ENCODE measurements at places on chromosomes 16 and 17.

GRCh38 chr16:19092653-19093410 is 20.9 kb upstream of the ITPRIPL2 start:
- no peak for DNase-seq

DNA sequence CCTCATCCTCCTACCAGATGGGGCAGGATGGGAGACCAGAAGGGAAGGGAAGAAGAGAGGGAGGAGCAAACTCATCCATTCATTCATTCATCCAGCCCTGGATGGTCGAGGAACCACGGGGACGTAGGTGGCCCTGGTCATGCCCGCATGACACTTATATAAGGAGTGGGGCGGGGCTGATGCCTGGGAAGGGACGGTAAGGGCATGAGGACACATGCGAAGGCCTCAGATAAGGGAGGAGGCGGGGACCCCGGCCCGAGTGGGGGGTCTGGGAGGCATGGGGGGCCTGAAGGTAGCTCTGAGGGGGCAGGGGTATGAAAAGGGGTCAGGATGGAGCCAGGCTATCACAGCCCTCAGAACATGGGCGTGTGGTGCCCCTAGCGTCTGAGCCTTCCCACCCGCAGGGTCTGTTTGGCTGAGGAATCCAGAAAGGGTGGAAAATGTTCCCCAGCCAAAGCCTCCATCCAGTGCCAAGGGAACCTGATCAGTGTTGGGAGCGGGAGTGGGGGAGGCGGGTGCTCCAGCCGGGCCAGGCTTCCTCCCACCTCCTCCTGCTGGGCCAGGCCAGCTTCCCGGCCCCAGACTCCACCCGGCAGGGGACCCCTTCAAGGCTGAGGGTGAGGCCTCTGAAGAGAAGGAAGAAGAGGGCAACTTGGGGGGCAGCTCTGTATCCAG is 17.6 kb upstream of the CD79B start:
- DNase-seq: peak; percentile 73

DNA sequence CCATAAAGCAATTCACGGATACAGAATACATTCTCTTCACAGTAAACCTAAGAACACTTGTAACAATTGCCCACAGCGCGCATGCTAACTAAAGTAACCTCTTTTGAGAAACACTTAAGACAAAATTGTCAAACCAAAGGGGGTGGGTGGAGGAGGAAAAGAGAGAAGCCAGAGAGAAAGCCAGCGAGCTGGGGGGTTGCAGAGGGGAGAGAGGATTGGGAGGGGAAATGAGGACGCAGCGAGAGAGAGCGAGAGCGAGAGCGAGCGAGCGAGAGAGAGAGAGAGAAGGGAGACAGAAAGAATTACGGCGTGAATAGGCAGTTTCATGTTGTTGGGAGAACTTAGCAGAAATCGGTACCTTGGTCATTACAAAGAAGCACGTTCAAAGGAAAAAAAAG is 1.6 kb upstream of the HOXB7 start:
- no peak for DNase-seq

GRCh38 chr17:36941265-36942010 is 4.2 kb downstream of the LHX1 start:
- no peak for DNase-seq

- no peak for DNase-seq
Measured at GRCh38 chr16:64878940-64879339, 242.9 kb downstream of the CDH11 start.

GRCh38 chr17:8856869-8857575 is 10.5 kb downstream of the PIK3R6 start:
- no peak for DNase-seq

- DNase-seq: no peak
Measured at GRCh38 chr16:3998793-3999478, 117.3 kb downstream of the ADCY9 start.

GRCh38 chr16:74561626-74562025 is 45.3 kb downstream of the GLG1 start:
- DNase-seq: no peak
